Neural crest cell (in vitro differentiated cells): ENCODE measurements at places on chromosomes 5 and 9. TPM values are rescaled to one million over a fixed set of nuclear protein-coding genes. Genes with fewer than 3 reads are reported as not detected.
A peak's percentile ranks its signal among the peaks of the same experiment; 100 is the strongest.

FREM1 gene
- total RNA-seq: 57.5 and 57.7 TPM in 2 replicates

NR2F1-AS1 gene
- total RNA-seq: 52.4 and 53.1 TPM in 2 replicates

PCSK5 gene
- total RNA-seq: 2.7 and 3.1 TPM in 2 replicates

SHOC1 gene
- not detected in 2 replicates for total RNA-seq

OR1L1 gene
- not detected in 2 replicates for total RNA-seq

- peaks cover 8% of the 10 kb centered on the region for H3K4me1 ChIP-seq
- no peak for DNase-seq
- H3K36me3 ChIP-seq: no peaks in the 10 kb centered on the region
- no peaks in the 10 kb centered on the region for H3K27me3 ChIP-seq
- no peak overlapping the region for H3K4me3 ChIP-seq
Observed at GRCh38 chr9:71364186-71364955, 242.9 kb upstream of the TRPM3 start.

DNA sequence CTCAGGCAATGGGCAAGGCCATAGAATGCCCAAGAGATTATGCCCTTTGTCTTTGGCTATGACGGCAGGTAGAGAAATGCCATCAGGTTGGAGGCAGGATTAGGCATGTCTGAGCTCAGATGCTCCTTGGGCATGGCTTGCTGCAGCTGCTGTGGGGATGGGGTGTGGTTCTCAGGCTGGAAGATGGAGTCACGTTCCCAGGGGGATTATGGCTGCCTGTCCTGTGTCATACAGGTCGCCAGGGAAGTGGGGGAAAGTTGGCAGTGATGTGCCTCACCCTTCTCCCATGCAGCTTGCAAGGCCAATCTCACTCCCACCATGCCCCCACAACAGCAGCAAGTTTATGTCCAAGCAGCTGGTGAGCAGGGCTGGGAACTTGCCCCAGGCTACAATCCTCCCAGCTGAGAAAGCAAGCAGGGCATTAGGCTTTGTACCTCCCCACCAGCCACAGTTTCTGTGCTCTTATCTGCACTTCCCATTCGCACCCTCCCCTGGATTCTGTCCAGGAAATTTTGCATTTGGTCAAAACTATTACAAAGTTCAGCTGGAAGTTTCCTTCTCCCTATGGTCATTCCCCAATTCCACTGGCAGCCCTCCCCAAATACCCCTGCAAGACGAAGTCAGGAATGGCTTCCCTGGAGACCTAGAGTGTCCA lies 1788.0 kb upstream of the NUDT12 start:
- no peak for DNase-seq
- H3K27ac ChIP-seq: no peak overlapping the region
- H3K27me3 ChIP-seq: no peaks in the 10 kb centered on the region
- H3K4me3 ChIP-seq: no peak overlapping the region
- H3K36me3 ChIP-seq: no peaks in the 10 kb centered on the region

GRCh38 chr5:61587125-61587524 lies 255.1 kb downstream of the ZSWIM6 start:
- no peak overlapping the region for H3K4me3 ChIP-seq
- H3K36me3 ChIP-seq: peaks cover 3% of the 10 kb centered on the region
- DNase-seq: no peak
- H3K27me3 ChIP-seq: no peaks in the 10 kb centered on the region
- peaks cover 17% of the 10 kb centered on the region for H3K4me1 ChIP-seq
- H3K27ac ChIP-seq: no peak overlapping the region

- no peak overlapping the region for H3K27ac ChIP-seq
- H3K36me3 ChIP-seq: peaks cover 5% of the 10 kb centered on the region
- no peak for DNase-seq
- H3K4me1 ChIP-seq: peaks cover 6% of the 10 kb centered on the region
Observed at GRCh38 chr9:128115187-128116103, 12.1 kb downstream of the PTGES2 start.

DNA sequence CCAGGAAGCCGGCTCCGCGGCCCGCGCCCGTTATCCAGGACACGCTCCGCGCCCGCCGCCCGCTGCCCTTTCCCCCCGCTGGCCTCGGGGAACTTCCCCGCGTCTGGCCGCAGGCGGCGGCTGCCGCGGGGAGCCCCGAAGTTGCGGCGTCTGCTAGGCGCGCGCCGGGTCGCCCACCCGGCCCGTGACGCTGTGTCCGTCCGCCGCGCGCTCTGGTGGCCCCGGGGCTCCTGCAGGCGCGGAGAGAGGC lies 621 bp upstream of the GCNT4 start:
- no peak overlapping the region for H3K27ac ChIP-seq
- peaks cover 32% of the 10 kb centered on the region for H3K4me1 ChIP-seq
- no peaks in the 10 kb centered on the region for H3K36me3 ChIP-seq
- H3K27me3 ChIP-seq: peaks cover 45% of the 10 kb centered on the region
- DNase-seq: no peak

GRCh38 chr5:8185852-8186251 lies 316.9 kb downstream of the MTRR start:
- no peak overlapping the region for H3K27ac ChIP-seq
- peaks cover 2% of the 10 kb centered on the region for H3K36me3 ChIP-seq
- no peak for DNase-seq
- no peak overlapping the region for H3K4me3 ChIP-seq
- H3K4me1 ChIP-seq: no peaks in the 10 kb centered on the region
- H3K27me3 ChIP-seq: no peaks in the 10 kb centered on the region

DNA sequence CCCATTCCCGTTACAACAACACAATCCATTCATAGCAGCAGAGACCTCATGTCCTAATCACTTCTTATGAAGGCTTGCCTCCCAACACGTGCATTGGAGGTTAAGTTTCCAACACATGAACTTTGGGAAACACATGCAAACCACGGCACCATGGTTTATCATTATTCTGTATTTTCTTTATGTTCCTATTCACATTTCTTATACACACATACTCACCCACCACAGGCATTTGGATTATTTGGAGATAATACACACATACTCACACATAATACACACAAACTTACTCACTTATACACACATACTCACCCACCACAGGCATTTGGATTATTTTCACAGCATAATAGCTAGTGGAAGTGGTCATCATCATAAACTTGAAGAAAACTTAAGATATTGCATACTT lies 75.6 kb downstream of the C7 start:
- no peak overlapping the region for H3K4me3 ChIP-seq
- H3K4me1 ChIP-seq: peaks cover 3% of the 10 kb centered on the region
- no peaks in the 10 kb centered on the region for H3K27me3 ChIP-seq
- H3K27ac ChIP-seq: peak overlapping the region; percentile 52

DNA sequence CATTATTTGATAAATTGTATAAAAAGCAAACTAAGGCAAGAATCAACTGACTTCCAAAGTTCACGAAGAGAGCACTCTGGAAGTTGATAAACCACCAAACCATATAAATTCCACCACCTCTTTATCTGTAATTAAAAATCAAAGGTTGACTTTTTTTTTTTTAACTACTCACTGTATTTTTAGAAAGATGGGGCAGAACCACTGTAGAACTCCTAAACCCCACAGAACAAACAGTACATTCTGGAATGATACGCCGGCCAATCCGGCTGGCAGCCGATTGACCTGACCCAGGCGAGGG lies 435 bp upstream of the CCNG1 start:
- peaks cover 50% of the 10 kb centered on the region for H3K4me1 ChIP-seq
- H3K27me3 ChIP-seq: peaks cover 3% of the 10 kb centered on the region
- peak overlapping the region; percentile 100 for H3K4me3 ChIP-seq
- peak overlapping the region; percentile 80 for H3K27ac ChIP-seq

DNA sequence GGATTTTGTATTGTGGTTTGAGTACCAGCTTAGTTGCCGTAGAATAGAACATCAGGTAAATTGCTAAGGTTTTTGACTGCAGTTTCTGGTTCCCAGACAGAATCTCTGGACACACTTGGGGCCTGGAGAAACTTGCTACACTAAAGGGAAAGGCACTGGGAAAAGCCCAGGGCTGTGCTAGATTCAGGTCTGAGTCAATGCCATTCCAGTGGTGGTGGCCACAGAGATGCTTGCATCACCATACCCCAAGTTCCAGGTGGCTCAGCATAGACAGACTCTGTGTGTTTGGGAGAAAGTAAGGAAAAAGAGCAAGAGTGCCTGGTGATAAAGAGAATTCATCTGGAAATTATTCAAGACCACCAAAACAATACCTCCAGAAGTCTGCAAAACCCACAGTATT lies 120.6 kb downstream of the HMHB1 start:
- H3K36me3 ChIP-seq: peaks cover 3% of the 10 kb centered on the region
- no peak for DNase-seq
- no peak overlapping the region for H3K4me3 ChIP-seq
- no peak overlapping the region for H3K27ac ChIP-seq
- no peaks in the 10 kb centered on the region for H3K4me1 ChIP-seq
- H3K27me3 ChIP-seq: no peaks in the 10 kb centered on the region

GRCh38 chr5:81268521-81269196 lies 32.7 kb upstream of the ZCCHC9 start:
- H3K27ac ChIP-seq: no peak overlapping the region
- peaks cover 31% of the 10 kb centered on the region for H3K36me3 ChIP-seq
- no peak for DNase-seq
- no peak overlapping the region for H3K4me3 ChIP-seq
- H3K27me3 ChIP-seq: no peaks in the 10 kb centered on the region

GRCh38 chr9:83059417-83059816 lies 3.5 kb downstream of the RASEF start:
- peaks cover 3% of the 10 kb centered on the region for H3K36me3 ChIP-seq
- DNase-seq: no peak
- peaks cover 64% of the 10 kb centered on the region for H3K27me3 ChIP-seq
- no peak overlapping the region for H3K27ac ChIP-seq
- H3K4me3 ChIP-seq: no peak overlapping the region

GRCh38 chr9:72485821-72486593 lies 35.4 kb upstream of the TMC1 start:
- no peak overlapping the region for H3K4me3 ChIP-seq
- H3K27ac ChIP-seq: no peak overlapping the region
- DNase-seq: no peak
- no peaks in the 10 kb centered on the region for H3K27me3 ChIP-seq

DNA sequence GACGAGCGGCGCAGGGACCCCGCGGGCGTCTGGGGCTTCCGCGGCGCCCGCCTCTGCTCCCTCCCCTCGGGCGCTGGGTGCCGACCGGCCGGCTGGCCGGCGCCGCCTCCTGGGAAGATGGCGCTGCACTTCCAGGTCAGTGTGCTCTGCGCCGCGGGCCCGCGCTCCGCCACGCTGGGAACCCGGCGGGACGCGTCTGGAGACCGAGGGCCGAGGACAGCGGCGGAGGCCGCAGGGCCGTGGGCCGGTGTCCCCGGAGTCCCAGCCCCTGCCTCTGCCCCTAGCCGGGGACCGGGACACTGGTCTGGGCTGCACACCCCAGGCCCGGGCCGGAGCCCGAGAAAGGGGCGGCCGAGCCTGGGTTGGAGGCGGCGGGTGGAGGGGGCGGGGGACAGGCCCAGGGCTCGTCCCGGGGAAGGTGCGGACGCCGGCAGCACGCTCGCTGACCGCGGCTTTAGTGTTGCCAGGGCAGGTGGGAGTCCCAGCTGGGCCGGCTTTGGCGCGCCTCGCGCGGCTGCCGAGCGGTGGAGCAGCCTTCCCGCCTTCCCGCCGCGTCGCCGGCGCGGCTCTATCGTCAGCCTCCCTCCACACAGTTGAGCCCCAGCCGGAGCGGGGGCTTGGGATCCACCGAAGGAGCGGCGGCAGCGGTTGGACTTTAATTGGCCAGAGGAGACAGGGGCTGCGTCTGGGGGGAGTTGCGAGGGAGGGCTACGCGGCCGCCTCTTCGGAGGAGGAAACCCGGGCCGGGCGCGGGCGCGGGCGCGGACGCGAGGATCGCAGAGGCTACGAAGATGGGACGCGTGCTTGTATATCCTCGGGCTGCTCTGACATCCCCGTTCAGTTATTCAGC lies at the start of gene RANBP17:
Gene RANBP17 (plus strand): TSS at position 102 of the 850 bp plus-strand sequence.
- H3K36me3 ChIP-seq: peaks cover 29% of the 10 kb centered on the region
- peaks cover 6% of the 10 kb centered on the region for H3K27me3 ChIP-seq
- peaks cover 23% of the 10 kb centered on the region for H3K4me1 ChIP-seq
- DNase-seq: peak; percentile 65

DNA sequence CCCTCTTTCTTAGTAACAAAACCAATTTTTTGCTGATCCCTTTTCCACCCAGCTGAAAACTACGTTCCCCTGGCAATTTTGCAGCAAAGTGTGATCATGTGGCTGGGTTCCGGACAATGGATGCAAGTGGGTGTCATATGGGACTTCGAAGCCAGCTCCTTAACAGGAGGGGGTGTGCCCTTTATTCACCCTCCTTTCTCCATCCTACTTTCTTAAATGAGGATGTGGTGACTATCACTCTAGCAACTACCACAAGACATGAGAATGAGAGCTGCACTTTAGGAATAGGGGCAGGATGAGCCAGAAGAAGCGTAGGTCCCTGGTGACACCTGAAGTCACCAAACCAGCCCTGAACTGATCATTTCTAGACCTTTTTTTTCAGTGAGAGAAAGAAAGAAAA lies 58.9 kb downstream of the IRF1 start:
- H3K36me3 ChIP-seq: no peaks in the 10 kb centered on the region
- H3K27ac ChIP-seq: no peak overlapping the region
- H3K27me3 ChIP-seq: no peaks in the 10 kb centered on the region
- H3K4me1 ChIP-seq: peaks cover 5% of the 10 kb centered on the region
- H3K4me3 ChIP-seq: no peak overlapping the region
- no peak for DNase-seq

DNA sequence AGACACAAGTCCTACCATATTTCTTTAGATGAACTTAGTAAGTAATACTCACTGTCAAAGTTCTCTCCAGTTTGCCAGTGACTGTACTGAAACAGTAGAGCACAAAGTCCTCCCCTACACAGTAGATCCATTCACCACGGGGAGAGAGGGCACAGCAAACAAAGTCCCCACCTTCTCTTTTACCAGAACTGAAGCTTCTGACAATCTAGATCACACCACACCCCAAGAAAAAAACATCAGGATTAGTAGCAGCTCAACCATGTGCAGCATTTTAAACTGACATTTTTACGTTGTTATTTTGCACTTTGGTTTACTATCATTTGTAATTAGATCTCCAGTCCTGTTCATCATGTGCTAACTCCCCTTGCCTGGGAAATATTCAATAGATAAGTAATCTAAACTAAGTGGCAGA lies 23.0 kb downstream of the DNAJA1 start:
- DNase-seq: no peak
- no peak overlapping the region for H3K4me3 ChIP-seq
- H3K36me3 ChIP-seq: peaks cover 13% of the 10 kb centered on the region
- H3K4me1 ChIP-seq: peaks cover 20% of the 10 kb centered on the region
- H3K27me3 ChIP-seq: no peaks in the 10 kb centered on the region
- H3K27ac ChIP-seq: no peak overlapping the region

DNA sequence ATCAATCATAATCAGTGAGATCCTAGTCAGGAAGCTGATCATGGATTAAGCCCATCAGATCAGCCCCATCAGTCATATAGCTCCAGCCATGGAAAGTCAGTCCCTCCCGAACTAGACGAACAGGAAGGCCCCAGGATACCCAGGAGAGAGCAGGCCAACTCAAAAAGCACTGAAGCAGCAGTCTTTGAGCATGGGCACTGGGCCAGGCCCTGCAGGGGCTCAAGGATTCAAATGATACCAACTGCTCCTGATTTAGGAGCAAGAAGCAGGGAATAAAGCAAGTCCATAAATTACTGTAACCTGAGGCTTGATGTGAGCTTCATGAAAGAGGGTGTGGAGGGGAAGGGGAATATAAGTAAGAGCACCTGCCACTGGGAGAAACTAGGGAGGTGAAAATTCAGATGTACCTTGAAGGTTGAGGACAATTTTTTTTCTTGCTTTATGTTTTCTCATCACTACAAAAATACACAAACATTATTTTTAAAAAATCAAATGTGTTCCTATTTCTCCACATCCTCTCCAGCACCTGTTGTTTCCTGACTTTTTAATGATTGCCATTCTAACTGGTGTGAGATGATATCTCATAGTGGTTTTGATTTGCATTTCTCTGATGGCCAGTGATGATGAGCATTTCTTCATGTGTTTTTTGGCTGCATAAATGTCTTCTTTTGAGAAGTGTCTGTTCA lies 115.2 kb downstream of the SIL1 start:
- no peak overlapping the region for H3K4me3 ChIP-seq
- H3K27ac ChIP-seq: no peak overlapping the region
- no peaks in the 10 kb centered on the region for H3K27me3 ChIP-seq
- DNase-seq: no peak
- peaks cover 23% of the 10 kb centered on the region for H3K4me1 ChIP-seq
- H3K36me3 ChIP-seq: peaks cover 9% of the 10 kb centered on the region
